ENCODE measurements at places on chromosomes 3 and 15.

GRCh38 chr3:150535204-150535603, 11.1 kb downstream of the SERP1 start:
- DNase-seq: no peak

DNA sequence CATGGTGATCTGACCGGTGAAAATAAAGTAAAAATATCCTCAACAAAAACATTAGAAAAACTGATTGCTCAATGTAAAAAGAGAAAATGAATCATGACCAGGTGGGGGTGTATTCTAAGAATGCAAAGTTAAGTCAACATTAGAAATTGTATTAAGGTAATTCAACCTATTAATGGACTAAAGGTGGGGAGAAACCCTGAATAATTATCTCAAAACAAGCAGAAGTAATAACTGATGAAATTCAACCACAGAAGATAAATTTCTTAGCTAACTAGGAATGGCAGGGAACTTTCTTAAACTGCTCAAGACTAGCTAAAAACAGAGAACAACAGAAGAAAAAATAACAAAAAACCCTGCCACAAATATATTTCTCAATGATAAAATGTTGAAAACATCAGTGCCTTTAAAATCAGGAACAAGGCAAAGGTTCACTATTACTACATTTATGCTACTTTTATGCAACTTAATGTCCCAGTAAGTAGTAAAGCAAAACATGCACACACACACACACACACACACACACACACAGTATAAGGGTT, 204.4 kb upstream of the THBS1 start:
- no peak for DNase-seq

DNA sequence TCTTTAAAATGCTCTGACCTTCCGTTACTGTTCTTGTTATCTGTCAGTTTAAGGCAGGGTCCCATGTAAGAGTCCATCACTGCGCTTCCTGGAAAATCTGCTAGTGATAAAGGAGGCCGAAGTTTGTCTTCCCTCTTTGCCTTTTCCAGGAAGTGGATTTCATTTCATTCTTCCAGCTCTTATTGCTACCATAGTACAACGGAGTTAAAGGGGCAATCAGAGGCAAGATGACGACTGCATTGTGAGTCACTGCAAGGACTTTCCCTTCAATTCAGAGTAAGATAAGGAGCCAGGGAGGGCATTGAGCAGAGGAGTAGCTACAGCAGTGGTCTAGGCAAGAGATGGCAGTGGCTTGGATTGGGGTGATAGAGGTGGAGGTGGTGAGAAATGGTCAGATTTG, 17.2 kb upstream of the DET1 start:
- DNase-seq: no peak

DNA sequence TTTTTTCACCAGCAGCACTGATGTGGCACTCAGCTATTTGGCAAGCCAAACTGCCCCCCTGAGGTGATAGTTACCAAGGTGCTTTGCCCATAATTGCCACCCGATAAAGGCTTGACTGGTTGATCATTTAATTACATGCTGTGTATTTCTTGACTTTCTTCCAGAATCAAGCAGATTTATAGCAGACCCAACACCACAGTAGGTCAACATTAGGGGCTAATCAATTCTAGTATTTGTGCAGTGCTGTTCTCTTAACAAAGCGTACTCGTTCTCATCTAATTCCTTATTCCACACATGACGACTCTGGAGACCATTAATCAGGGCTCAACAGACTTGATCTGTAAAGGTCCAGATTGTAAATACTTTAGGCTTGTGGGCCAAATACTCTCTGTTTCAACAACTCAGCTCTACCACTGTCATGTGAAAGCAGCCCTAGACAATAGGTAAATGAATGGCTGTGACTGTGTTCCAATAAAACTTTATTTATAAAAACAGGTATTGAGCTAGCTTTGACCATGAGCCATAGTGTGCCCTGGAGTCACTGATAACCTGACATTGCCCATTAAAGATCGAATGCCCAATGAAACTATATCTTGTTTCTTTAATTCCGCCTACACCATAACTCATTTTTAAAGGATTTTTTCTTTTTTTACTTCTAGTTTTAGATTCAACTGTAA, 119.1 kb upstream of the TMC3 start:
- no peak for DNase-seq

All from NCI-H2171 (cell line).